Islet precursor cell (in vitro differentiated cells): ENCODE measurements at places on chromosomes 2 and 18.

- DNase-seq: no peak
Observed at GRCh38 chr2:11473659-11474433, 7.9 kb upstream of the E2F6 start.

GRCh38 chr18:51132256-51132935, 65.1 kb downstream of the MEX3C start:
- DNase-seq: no peak

DNA sequence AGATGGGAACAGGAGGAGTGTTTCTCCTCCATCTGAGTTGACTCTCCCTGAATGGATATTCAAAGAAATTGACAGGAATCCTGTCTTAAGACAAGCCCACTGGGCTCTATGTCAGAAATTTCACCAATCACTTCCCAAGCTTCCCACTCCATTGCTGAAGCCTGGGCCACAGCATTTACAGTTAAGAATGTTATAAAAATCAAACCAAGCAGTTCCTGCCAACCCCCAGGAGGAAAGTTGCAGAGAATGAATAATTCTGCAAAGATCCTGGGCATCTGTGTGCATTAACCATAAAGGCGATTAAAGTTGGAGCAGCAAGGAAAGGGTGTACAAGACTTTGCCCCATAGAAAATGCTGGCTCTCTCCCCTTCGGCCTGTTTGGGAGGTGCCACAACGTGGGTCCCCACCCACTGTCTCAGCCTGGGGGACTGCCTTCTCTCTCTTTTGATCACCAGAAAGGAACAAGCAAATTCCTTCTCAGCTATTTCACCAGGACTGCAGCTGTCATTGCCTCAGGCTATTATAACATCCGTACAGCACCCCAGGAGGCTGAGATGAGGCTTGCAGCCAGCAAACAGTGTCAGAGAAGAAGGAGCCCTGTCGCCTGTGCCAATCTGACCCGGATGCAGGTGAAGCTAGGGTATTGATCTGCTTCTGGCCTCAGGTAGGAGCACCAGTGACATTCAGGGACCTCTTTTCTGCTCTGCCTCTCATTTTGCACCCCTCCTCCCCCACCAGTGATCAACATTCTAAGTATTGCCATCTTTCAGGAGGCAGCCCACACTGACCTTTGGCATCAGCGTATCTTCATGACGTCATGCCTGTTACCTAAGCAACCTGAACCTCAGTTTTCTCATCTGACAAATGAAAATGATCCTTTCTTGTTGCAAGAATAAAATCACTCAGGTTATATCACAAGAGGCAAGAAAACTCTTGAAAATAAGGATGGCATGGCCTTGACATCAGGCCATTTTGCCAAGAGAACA, 219.0 kb downstream of the SH3BP4 start:
- DNase-seq: peak; percentile 95

GRCh38 chr2:147488472-147488871, 356.4 kb upstream of the ACVR2A start:
- DNase-seq: peak; percentile 83

- DNase-seq: peak; percentile 29
Observed at GRCh38 chr2:231359441-231359840, 36.1 kb upstream of the B3GNT7 start.

DNA sequence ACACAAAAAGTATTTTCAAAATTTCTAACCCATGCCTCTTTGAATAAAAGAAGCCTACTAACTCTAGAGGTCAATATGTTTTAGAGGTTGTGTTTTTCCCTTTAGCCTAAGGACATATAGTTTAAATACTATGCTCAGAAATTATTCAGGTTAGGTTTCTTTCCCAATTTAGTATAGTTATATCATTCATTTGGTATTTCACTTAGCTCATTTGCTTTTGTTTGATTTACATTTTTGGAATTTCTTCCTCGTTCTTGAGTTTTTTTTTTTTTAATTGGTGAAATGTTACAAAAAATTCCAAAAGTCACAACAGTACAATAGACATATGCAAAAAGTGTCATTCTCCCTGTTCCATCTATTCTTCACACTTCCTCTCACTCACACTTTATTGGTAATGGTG, 371.3 kb upstream of the TNP1 start:
- DNase-seq: no peak

DNA sequence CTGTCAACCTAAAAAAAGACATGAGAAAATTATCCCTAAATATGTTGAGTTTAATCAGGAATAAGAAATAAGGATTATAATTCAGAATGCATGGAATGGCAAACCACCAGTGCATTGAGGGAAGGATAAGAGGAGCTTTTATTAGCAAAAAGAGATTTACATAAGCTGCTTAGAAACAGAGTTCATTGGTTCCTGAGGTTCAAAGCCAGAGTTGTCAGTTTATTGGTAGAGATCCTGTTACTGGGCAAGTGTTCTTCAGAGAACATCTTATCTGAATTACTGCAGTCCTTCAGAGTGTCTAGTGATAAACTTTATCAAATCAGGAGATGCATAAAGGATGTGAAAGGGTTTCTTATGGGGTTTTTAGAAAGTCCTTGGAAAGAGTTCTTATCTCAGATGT, 76.0 kb upstream of the MEX3C start:
- no peak for DNase-seq

GRCh38 chr2:219378163-219378851, 9.4 kb downstream of the DNPEP start:
- DNase-seq: no peak

DNA sequence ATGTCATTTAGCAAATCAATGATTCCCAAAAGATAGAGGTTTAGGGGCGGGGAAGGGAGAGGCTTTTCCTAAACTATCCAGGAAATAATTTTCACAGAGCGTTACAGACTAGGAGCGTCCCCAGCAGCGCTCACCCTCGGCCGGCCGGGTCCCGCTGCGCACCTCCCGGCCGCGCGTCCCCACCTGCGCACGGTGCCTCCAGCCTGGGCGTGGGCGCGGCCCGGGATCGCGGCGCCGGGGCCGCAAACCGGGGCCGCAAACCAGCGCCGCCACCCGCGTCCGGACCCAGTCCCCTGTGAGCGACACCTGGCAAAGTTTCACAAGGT, 684 bp upstream of the ZCCHC2 start:
- DNase-seq: no peak

- peak; percentile 68 for DNase-seq
Observed at GRCh38 chr2:136527560-136527959, 237.8 kb upstream of the THSD7B start.

GRCh38 chr2:73859721-73860586, 31.2 kb downstream of the STAMBP start:
- DNase-seq: peak; percentile 69

- no peak for DNase-seq
Observed at GRCh38 chr2:105329197-105329554, 359 bp downstream of the TGFBRAP1 start.

DNA sequence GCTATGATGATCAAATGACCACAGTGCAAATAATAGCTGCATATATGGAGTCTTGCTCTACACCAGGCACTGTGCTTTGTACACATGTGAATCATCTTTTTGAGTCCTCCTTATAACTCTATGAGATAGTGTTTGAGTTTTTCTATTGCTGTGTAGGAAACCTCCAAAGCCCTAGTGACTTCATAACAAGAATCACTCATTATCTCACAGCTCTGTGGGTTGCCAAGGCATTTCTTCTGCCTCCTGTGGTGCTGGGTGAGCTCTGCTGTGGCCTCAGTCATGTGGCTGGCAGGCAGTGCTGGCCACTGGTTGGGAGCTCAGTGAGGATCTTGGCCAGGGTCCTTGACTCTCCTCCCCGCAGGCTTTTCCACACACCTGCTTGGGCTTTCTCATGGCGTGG, 153.4 kb downstream of the CAPN13 start:
- DNase-seq: no peak

GRCh38 chr2:156787517-156787916, 351.3 kb downstream of the GPD2 start:
- no peak for DNase-seq

- no peak for DNase-seq
Observed at GRCh38 chr2:136119717-136120675, 2.0 kb upstream of the CXCR4 start.

GRCh38 chr18:54983041-54983686, 23.9 kb upstream of the CCDC68 start:
- no peak for DNase-seq

- no peak for DNase-seq
Observed at GRCh38 chr2:30456579-30456978, 9.5 kb downstream of the LCLAT1 start.

- DNase-seq: no peak
Observed at GRCh38 chr2:210086930-210087329, 84.3 kb downstream of the KANSL1L start.

- no peak for DNase-seq
Observed at GRCh38 chr2:143524559-143525401, 395.6 kb downstream of the ARHGAP15 start.

- peak; percentile 14 for DNase-seq
Observed at GRCh38 chr18:74234326-74235171, 57.2 kb downstream of the CYB5A start.

- DNase-seq: no peak
Observed at GRCh38 chr2:210072922-210073509, 70.6 kb downstream of the RPE start.

DNA sequence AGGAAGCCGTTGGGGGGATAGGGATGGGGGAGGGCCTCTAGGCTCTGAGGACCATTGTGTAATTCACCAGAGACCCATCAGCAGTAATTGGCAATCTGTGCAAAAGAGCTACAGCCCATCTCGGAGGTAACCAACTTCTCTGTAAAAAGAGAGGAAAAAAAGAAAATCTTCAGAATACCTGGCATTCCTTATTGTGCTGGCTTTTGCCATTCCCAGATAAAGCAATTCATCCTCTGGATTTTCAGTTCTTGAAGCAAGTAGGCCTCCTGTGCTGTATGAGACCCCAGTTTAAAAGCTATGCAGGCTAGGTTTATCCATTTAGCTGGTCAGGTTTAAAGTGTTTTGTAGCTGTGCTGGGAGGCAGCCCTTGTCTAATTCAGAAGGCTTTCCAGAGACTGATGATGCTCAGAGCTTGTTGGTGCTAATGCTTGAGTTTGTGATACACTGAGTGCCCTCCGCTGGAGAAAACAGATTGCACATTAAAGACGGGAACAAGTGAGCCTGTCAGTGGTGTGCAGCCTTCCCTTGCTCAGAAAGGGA, at the start of gene LRRTM4:
TSS of gene LRRTM4 (minus strand) at position 446 of the 540 bp plus-strand sequence.
- peak; percentile 75 for DNase-seq

GRCh38 chr2:86788881-86789686, 1.6 kb downstream of the CD8A start:
- DNase-seq: no peak

DNA sequence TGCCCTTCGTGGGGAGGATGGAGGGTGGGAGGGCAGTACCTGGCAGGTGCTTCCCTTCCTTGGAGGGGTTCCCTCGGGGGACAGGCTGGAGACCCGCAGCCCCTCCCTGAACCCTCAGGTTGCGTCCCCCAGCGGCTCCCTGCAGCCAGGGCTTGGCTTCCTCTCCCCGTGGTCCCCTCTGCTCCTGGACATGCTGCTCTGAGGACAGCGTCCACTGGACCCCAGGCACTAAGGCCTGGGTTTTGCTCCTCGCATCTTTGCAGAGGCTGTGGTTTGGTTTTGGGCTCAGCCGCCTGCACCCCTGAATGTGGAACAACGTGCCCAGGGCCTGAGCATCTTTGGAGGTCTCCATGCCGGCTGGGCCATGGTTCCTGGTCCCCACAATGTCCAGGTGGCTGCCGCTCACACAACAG, 133.5 kb downstream of the PTGR3 start:
- DNase-seq: no peak

GRCh38 chr2:19059076-19059475, 299.3 kb downstream of the OSR1 start:
- peak; percentile 96 for DNase-seq

- no peak for DNase-seq
Observed at GRCh38 chr2:58633613-58634365, 392.7 kb upstream of the FANCL start.

DNA sequence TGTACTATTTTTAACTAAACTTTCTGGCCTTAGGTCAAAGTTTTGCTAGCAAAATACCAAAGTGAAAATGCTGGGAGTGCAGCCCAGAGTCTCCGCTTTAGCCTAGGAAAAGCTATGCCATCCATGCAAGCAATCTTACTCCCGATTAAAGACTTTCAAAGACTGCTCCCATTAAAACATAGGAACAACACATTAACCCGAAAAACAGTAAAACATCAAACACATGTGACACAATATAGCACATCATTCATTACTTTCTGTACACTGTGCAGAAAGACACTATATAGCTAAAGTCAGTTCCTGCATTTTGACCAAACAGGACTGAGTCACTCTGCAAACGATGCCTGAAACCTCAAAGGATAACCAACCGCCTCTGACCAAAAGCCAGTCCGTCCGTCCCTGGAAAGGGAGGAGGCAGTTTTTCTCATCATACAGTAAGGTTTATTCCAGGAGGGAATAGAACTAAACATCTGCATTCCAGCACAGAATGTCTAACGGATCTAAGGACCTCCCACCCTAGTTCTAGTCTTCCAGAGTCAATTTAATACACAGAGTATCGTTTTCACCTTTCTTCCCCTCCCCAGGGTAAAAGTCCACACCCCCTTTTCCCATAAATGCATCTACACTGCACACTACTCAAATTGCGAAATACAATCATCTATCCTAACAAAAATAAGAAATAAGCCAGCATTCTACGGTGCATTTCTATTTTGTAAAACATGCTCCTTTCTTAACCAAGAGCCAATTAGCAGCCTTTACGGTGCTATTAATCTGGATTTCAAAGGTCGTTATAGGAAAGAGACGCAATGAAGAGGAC, 1.7 kb downstream of the ROCK2 start:
- peak; percentile 70 for DNase-seq

DNA sequence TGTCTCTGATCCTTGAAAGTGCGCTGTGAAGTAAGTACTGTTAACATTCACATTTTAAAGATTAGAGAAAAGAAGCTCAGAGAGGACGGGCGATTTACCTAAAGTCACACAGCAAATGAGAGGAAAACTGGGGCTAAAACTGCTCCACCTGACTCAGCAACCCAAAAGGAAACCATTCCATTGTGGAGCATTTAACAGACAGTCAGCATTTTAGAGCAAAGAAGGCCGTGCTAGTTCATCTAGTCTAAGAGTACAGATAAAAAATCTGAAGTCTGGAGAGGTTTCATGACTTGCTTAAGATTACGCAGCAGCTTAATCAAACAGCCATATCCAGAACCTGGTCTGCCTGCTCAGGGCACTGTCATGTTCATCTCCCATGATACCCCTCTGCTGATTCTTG, 19.9 kb upstream of the KCNF1 start:
- DNase-seq: no peak

DNA sequence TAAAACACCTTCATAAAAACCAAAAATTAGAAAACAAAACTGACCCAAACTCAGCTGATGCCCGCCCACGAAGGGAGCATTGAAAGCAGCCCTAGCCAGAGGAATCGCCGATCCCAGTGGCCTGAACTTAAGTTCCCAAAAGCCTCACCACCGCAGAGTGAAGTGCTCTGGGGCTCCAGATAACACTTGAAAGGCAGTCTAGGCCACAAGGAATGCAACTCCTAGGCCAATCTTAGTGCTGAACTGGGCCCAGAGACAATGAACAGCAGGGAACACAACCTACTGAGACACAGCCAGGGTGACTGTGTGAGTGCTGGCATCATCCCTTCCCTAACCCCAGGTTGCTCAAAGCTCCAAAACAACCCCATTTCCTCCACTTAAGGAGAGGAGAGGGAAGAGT, 59.6 kb upstream of the CHN1 start:
- DNase-seq: peak; percentile 56
